ENCODE measurements at places on chromosomes 16 and 17.

DNA sequence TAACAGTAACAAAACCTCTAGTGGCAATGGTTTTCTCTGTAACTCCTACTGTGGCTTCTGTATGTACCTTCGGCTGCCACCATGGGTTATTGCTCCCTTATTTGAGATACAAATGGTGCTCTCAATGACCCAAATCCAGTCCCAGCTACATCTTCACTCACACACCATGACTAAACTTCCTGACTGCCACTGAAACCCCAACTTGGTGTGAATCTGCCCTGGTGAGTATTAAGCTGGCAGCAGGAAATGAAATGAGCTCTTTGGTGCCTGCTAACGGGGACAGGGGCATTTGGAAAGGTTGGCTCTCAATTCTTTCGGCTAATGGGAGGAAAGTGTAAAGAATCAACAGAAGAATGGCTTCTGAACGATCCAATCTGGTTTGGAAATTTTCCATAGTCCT lies 7.5 kb upstream of the SLC35B1 start:
- DNase-seq: no peak

- DNase-seq: no peak
These were observed 59.3 kb downstream of the PECAM1 start for GRCh38 chr17:64331366-64331765.

GRCh38 chr17:47615766-47616424 lies 33.8 kb upstream of the KPNB1 start:
- no peak for DNase-seq

GRCh38 chr17:16994631-16995030 lies 22.7 kb upstream of the TNFRSF13B start:
- no peak for DNase-seq

- no peak for DNase-seq
These were observed 13.3 kb downstream of the NDUFAF8 start for GRCh38 chr17:81252326-81252986.

DNA sequence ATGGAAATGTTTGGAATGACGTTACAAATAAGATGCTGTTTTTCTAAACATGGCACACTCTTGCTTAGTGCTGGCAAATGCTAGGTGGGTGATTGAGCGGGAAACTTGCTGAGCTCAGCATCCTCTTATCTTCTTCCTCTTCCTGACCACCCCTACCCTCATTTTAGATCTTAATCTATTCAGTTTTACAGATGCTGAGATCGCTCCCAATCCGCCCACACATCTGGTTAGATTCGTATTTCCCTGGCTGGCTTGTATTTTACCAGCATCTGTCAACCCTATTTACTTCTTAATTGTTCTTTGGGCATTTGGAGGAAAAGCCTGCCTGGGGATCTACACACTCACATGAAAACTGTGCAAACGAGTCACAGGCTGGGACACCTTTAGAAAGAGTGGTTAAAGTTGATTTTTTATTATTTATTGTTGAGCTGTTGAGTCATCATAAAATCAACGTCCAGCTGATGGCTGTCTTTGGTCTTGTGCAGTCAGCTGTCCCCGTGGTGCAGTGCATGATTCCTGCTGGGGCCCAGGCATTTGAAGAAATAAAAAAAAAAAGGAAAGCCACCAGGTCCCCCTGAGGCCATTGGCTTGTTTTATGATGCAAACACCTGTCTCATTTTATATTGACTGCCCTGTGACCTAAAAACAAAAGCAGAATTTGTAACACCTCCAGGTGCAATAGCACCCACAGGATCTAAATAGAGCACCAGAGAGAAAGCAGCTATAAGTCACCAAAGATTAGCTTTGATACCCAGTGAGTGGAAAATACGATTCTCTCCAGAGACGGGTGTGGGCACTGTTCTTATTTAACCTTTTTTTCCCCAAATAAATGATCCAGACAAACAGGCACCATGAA lies 258.6 kb downstream of the HS3ST3B1 start:
- no peak for DNase-seq

DNA sequence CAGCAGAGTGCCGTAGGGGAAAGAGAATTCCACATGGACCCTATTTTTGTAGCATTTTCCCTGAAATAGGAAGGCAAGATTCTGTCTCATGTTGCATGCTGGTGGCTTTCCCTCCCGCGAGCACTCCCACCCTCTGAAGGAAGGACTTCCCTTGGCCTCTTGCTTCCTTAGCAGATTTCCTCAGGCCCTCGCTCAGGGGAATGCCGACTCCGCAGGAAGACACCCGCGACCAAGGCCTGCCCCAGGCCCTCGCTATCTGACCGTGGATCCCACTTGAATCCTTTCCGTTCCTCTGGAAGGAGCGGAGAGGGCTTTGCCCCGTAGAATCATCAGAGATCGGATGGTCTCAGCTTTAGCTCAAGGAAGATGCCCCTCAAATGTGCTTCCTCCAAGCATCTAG lies 179.4 kb upstream of the FOXF1 start:
- peak; percentile 30 for DNase-seq

DNA sequence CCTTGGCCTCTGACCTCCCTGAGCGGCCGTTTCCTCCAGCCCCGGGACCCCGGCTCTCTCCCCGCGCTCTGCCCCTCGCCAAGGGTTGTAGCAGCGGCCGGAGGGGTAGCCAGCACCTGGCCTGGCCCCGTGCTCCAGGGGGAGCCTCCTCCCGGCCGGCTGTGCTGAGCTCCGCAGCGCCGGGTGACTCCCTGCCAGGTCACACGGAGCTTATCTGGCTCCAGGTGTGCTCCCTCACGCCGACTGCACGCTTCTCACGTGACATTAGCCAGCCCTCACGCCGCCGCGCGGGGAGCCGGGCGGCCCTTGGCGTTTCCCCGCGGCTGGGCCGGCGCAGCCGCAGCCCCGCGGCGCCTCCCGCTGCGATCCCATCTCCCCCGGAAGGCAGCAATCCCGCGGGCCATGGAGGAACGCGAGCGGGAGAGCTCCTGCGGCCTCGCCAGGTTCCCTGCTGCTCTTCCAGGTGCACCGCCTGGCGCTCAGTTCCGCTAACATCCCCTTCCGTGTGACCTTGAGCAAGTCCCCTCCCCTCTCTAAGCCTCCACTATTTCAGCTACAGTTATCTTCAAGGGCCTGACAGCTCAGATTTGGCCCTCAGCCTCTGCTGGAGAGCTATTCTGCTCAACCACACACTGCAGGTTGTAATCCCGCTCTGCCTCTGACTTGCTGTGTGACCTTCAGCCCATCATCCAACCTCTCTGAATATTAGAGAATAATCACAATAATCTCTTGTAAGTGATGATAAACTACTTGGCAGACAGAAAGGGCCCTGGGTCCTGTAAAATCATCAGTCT lies 3.4 kb downstream of the MYO18A start:
- DNase-seq: no peak

DNA sequence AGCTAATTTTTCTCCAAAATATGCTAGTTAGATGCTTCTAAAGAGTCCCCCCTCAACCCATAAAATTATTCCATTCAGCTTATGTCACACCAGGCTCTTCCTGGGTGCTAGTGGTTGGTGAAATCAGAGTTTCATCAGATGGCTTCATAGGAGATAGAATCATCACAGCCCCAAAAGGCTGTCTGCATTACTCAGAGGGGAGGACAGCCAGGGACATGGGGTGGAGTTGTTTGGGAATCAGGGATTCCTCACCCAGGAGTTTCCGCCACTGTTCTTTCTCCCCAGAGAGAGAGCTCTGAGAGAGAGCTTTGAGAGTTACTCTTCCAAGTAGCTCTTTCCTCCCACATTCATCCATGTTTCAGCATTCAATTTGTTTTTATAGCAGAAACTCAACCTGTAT lies 288 bp upstream of the KRT34 start:
- DNase-seq: no peak

DNA sequence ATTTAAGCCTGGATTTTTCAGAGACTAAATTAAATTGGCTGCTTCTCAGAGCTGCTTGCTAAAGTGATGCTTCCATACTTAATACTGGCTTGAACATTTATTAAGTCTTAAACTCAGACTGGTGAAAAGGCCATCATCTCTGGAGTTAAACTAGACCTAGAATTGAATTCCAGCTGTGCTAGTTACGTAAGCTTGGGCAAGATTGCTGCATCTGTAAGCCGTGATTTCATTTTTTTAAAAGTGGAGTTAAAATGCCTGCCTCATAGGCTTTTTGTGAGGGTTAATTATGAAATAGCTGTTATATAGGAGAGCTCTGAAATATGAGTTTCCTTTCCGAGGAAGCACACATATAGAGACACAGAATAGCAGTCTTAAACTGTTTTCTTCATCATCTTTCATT lies 84.7 kb downstream of the VAT1L start:
- no peak for DNase-seq

DNA sequence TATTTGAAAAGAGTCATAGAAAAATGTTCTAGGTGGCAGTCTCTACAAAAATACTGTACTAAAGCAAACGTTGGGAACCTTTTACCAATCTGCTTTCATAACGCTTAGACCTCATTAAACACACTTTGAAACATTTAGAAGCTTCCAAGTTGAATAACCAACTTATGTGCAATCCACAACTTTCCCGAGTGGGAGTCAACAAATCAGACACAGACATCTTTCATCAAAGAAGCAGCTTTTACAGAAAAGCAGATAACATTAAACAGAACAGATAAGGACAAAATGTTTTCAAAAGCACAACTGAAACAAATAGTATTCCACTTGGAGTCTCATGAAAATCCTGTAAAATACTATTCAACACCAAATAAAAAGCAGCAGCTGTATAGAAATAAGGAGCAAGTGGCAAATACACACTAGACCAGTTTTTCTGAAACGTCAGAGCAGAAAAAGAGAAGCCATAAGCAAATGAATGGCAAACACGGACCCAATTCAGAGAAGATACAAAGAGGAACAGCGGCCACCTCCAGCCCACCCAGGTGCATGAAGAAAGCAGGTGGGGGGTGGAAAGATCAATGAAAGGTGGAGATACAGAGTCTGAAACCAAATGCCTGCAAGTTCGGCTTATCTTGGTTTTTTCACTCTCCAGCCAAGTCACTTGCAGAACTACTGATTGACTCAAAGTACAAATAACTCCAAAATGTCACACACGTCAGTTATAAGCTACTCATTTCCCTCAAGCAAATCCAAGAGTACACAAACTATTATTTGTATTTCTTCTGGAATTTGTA lies 18.4 kb upstream of the FBF1 start:
- DNase-seq: no peak

- no peak for DNase-seq
These were observed 311.4 kb downstream of the CBLN1 start for GRCh38 chr16:48970216-48970615.

DNA sequence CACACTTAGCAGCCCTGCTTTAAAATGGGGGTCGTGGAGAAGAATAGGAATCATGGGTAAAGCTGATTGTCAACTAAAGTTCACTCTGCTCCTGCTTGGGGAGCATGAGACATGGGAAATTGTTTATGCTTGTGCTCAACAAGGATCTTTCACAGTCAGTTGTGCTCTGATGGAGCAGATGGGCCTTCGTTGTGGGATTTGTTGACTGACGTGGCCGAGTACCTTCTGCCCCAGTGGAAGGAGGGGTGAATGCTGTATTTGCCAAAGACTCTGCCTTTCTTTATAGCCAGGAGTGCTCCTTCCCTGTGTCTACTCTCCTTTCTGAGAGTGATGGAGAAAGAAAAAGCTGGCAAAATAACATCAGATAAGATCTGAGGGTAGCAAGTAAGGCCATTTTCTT lies 11.4 kb downstream of the ARSG start:
- no peak for DNase-seq

DNA sequence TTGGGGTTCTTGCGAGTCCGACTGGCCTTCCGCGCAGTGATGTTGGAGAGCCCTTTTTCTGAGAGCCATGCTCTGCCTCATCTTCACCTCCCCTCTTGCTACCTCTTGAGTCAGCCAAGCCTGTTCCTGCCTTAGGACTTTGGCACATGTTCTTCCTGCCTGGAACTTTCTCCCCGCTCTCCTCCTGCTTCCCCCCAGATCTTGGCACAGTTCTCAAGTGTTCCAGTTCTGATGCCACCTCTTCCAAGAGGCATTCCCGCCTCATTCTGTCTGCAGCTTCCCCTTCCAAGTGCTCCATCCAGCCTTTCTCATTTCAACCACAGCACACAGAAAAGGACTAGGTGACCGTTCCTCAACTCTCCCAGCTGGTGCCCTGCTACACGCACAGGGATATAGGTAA lies 7.7 kb downstream of the AKAP1 start:
- peak; percentile 61 for DNase-seq

DNA sequence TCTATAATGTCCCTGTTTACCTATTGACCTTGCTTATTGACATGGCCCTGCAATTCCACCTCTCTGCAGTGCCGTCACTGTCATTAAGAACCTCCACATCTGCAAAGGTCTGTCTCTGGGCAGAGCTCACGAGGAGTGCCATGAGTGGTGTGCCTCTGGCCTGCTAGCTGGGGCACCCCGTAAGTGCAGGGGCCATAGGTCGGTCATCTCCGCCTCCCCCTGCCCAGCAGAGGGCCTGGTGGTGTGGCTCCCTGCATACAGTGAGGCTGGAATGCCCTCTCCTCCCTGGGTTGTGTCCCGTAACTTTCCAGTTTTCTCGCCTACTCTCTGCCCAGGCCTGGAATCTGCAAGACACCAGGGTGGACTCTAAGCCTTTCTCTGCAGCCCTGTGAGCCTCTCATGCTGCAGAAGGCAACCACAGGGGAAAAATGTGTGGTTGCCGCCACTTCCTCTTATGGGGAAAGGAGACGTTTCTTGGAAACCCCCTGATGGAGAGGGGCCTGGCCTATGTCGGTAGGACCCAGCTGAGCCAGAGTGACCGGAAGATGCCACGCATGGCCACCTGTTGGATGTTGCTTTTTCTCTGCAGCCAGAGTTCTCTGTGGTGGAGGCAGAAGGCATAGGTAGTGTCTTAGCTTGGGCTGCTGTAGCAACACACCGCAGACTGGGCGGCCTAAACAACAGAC lies 2.7 kb upstream of the SNX20 start:
- no peak for DNase-seq

GRCh38 chr16:56137269-56137668 lies 54.0 kb upstream of the GNAO1 start:
- no peak for DNase-seq

DNA sequence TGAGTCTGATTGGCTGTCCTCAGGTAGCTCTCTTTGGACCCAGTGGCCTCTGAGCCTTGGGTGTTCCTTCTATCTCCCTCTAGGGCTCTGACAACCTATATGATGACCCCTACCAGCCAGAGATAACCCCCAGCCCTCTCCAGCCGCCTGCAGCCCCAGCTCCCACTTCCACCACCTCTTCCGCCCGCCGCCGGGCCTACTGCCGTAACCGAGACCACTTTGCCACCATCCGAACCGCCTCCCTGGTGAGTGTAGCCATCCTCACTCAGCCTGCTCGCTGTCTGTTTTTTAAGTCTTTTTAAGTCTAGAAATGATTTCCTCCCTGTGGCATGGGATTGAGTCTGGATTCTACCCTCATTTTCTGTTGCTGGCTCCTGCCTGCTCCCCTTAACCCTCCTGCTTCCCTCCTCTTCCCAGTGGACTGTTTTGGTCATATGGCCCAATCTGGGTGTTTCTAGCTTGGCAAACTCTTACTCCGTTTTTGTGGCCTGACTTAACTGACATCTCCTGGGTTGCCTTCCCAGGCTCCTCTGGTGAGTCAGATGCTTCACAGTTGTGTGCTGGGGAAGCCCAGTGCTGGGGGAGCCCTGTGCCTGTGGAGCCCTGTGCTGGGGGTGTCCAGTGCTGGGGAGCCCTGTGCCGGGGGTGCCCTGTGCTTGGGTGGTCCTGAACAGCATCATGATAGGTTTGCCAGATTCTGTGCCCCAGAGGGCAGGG lies 9.9 kb downstream of the TAOK2 start:
- peak; percentile 61 for DNase-seq
